ENCODE measurements at places on chromosomes 2 and 18. TPM values are rescaled to one million over a fixed set of nuclear protein-coding genes. Genes with fewer than 3 reads are reported as not detected.

The KIAA2012 gene
- total RNA-seq = not detected

DNA sequence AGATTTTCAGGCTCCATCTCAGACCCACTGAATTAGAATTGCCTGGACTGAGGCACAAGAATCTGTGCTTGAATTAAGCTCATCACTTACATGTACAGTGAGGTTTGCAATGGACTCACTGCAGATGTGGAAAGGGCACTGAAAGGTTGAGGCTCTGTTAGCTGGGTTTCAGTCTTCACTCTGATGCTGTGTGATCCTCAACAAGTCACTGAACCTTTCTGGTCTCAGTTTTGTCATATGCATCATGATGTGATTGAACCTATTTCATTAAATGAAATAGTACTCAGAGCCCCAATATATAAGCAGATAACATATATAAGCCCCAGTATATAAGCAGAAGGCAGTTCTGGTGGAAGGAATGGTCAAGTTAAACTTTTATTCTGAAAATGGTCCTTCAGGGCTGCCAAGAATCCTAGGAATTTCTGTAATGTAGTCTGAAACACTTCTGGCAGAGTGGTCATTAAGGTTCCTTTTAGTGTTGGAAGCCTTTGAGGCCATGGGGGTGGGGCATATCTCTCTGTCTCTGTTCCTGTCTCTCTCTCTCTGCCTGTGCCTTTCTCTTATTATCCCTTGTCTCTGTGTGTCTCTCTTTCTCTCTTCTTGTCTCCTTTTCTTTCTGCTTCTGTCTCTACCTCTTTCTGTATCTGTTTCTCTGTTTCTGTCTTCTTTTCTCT lies 110.4 kb downstream of the ADCYAP1 start:
- H3K27me3 ChIP-seq = peaks cover 2% of the 10 kb centered on the region
- no peaks in the 10 kb centered on the region for H3K36me3 ChIP-seq
- H3K4me3 ChIP-seq = no peak overlapping the region
- DNase-seq = no peak
- no peak overlapping the region for H3K27ac ChIP-seq

- H3K4me3 ChIP-seq = no peak overlapping the region
- H3K27ac ChIP-seq = no peak overlapping the region
- no peak for DNase-seq
- H3K27me3 ChIP-seq = peaks cover 9% of the 10 kb centered on the region
- H3K36me3 ChIP-seq = no peaks in the 10 kb centered on the region
Observed at GRCh38 chr2:102538491-102538890, 65.5 kb downstream of the SLC9A4 start.

- no peak overlapping the region for H3K4me3 ChIP-seq
- DNase-seq = no peak
- no peaks in the 10 kb centered on the region for H3K27me3 ChIP-seq
- H3K4me1 ChIP-seq = peaks cover 50% of the 10 kb centered on the region
- H3K27ac ChIP-seq = no peak overlapping the region
- H3K36me3 ChIP-seq = peaks cover 9% of the 10 kb centered on the region
Observed at GRCh38 chr2:152171718-152172117, 3.8 kb downstream of the STAM2 start.

The UPP2 gene
- not detected for total RNA-seq

GRCh38 chr2:222780051-222780450 lies 80.8 kb upstream of the ACSL3 start:
- no peak overlapping the region for H3K4me3 ChIP-seq
- H3K27me3 ChIP-seq = peaks cover 4% of the 10 kb centered on the region
- H3K27ac ChIP-seq = no peak overlapping the region
- no peak for DNase-seq

DNA sequence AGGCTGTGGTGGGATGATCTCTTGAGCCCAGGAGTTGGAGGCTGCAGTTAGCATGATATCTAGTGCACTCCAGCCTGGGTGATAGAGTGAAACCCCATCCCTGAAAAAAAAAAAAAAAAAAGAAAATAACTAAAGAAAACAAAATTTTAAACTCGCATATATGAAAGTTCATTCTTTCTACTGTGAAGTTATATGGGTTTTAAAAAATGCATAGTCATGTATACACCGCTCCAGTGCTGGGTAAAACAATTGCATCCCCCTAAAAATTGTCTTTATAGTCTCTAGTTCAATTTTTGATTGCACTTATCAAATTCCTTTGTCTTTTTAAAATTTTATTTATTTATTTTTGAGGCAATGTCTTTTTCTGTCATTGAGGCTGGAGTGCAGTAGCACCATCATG lies 65.0 kb upstream of the ACYP2 start:
- H3K36me3 ChIP-seq = peaks cover 17% of the 10 kb centered on the region
- no peak overlapping the region for H3K4me3 ChIP-seq
- H3K27me3 ChIP-seq = no peaks in the 10 kb centered on the region
- no peak for DNase-seq
- H3K4me1 ChIP-seq = peaks cover 37% of the 10 kb centered on the region
- H3K27ac ChIP-seq = no peak overlapping the region

DNA sequence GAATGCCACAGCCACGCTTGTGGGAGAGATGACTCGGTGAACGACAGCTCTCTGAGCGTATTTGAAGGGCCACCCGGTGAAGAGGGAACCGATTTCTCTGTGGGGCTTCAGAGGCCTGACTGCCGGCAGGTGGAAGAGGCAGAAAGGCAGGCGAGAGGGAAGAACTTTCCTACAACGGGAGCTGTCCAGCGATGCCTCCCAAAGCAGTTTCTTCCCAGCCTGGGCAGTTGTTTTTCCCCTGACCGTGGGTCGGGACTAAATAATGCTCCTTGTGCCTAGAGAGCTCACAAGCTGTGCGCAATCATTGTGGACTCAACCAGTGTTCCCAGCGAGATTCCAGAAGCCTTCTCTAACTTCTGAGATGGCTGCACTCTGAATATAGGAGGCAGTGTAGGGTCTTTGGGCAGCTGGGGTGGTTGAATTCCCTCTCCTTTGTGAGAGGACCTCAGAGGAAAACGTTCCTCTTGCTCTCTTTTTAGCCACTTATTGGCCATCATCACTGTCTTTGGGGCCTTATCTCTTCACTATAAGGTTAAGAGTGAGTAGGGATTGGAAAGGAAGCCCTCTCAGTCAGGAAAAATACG lies 710 bp downstream of the SEC11C start:
- H3K27ac ChIP-seq = peak overlapping the region; percentile 87
- peaks cover 44% of the 10 kb centered on the region for H3K4me1 ChIP-seq
- no peak for DNase-seq
- peaks cover 4% of the 10 kb centered on the region for H3K27me3 ChIP-seq
- H3K4me3 ChIP-seq = peak overlapping the region; percentile 94
- peaks cover 3% of the 10 kb centered on the region for H3K36me3 ChIP-seq

The PMAIP1 gene
- 92.8 TPM for total RNA-seq

The TWSG1 gene
- total RNA-seq = 13.3 TPM

The AFF3 gene
- total RNA-seq = 3.5 TPM

- H3K27me3 ChIP-seq = peaks cover 20% of the 10 kb centered on the region
- H3K4me1 ChIP-seq = no peaks in the 10 kb centered on the region
- H3K27ac ChIP-seq = no peak overlapping the region
- DNase-seq = no peak
Observed at GRCh38 chr2:45636008-45636407, 15.5 kb upstream of the PRKCE start.

The FAM124B gene
- total RNA-seq = not detected

The HNMT gene
- not detected for total RNA-seq

DNA sequence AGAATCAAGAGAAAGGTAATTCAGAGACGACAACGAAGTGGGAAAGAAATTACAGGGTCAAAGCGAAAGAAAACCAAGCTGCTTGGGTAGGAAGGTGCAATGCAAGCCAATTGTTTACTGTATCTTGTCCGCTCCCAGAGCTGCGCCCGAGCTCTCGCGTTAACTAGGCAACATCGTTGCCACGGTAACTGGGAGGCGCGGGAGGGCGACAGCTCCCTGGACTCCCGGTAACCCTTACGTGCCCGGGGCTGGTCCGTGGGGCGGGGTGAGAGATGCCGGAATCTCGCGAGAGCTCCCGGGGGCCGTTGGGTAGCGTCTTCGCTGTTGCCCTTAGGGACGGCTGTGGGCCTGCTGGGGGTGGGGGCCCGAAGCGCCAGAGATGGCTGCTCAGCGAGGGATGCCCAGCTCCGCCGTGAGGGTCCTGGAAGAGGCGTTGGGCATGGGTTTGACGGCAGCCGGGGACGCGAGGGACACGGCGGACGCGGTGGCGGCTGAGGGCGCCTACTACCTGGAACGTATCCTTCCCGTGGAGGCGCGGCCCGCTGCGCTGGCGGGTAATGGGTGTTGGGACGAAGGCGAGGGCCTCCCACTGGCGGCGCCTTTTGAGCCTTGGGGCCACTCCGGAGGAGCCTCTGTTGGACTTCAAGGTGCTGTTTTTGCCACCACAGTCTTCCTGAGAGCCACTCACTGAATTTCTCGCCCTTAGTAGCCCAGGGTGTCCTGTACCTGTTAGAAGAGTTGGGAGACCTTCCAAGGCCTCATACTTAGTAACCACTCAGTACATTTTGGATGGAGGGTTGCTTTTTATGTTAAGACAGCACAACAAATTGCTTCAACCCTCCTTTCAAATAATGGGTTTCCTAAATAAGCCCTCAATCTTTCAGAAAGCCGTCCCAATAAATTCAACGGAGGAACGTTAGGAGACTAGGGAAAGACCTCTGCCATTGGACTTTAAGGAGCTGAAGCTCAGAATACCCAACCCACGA lies at the start of gene SPAG16:
SPAG16 (plus strand) TSS at position 360 of the 986 bp plus-strand sequence.
- no peaks in the 10 kb centered on the region for H3K27me3 ChIP-seq
- peak; percentile 99 for DNase-seq
- peak within 1 kb of the TSS; percentile 84 for H3K4me3 ChIP-seq
- peak within 1 kb of the TSS; percentile 89 for H3K27ac ChIP-seq
- peaks cover 24% of the 10 kb centered on the region for H3K4me1 ChIP-seq
- H3K36me3 ChIP-seq = no peaks in the 10 kb centered on the region

GRCh38 chr2:3272761-3273160 lies 104.9 kb downstream of the EIPR1 start:
- no peak for DNase-seq
- no peaks in the 10 kb centered on the region for H3K27me3 ChIP-seq
- peaks cover 46% of the 10 kb centered on the region for H3K36me3 ChIP-seq
- no peaks in the 10 kb centered on the region for H3K4me1 ChIP-seq
- H3K27ac ChIP-seq = no peak overlapping the region
- no peak overlapping the region for H3K4me3 ChIP-seq

The SERPINB4 gene
- total RNA-seq = not detected
